ENCODE measurements at places on chromosomes 4 and X. TPM values are rescaled to one million over a fixed set of nuclear protein-coding genes. Genes with fewer than 3 reads are reported as not detected.
A peak's percentile ranks its signal among the peaks of the same experiment; 100 is the strongest.

ARSJ gene
- total RNA-seq = 10.7 TPM

GSX2 gene
- not detected for total RNA-seq

PCDH7 gene
- total RNA-seq = 30.9 TPM

- no peak for DNase-seq
- no peaks in the 10 kb centered on the region for H3K4me1 ChIP-seq
- no peak overlapping the region for H3K27ac ChIP-seq
- no peaks in the 10 kb centered on the region for H3K36me3 ChIP-seq
- no peaks in the 10 kb centered on the region for H3K27me3 ChIP-seq
- no peak overlapping the region for H3K4me3 ChIP-seq
These were observed 103.2 kb downstream of the GC start for GRCh38 chr4:71680706-71681105.

TMEM144 gene
- total RNA-seq = 14.7 TPM

- H3K4me3 ChIP-seq = no peak overlapping the region
- no peak for DNase-seq
- H3K27me3 ChIP-seq = no peaks in the 10 kb centered on the region
- H3K36me3 ChIP-seq = no peaks in the 10 kb centered on the region
- no peaks in the 10 kb centered on the region for H3K4me1 ChIP-seq
These were observed 123.4 kb downstream of the ASB9 start for GRCh38 chrX:15146515-15146914.

DNA sequence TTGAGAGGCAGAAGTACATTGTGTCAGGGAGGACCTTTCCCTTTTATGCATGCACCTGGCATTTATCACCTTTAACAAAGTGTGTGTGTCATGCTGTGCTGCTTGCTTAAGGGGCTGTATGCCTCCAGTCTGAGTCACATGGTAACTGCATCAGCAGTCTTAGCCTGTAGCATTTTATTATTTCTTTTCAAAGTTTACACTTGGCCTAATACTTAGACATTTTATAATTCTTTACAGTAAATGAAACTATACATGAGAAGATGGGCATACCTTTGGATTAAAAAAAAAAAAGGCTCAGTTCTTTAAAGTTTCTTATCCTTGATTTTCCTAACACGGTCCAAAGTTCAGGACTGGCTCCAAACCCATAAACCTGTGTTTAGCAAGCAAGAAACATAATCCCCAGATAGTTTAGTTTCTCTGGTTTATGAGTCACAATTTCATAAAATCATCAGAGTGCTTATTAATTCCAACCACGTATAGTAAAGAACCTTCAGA is 14.6 kb downstream of the NPNT start:
- H3K4me3 ChIP-seq = no peak overlapping the region
- H3K4me1 ChIP-seq = no peaks in the 10 kb centered on the region
- no peaks in the 10 kb centered on the region for H3K36me3 ChIP-seq
- no peak for DNase-seq

- no peaks in the 10 kb centered on the region for H3K36me3 ChIP-seq
- H3K4me1 ChIP-seq = no peaks in the 10 kb centered on the region
- peak overlapping the region; percentile 44 for H3K4me3 ChIP-seq
- no peaks in the 10 kb centered on the region for H3K27me3 ChIP-seq
- no peak overlapping the region for H3K27ac ChIP-seq
These were observed 194.0 kb downstream of the GASK1B start for GRCh38 chr4:157978680-157979361.

CXCL3 gene
- total RNA-seq = 5.6 TPM

GABRG1 gene
- not detected for total RNA-seq

GRCh38 chr4:181959121-181959520 is 284.1 kb upstream of the TENM3 start:
- DNase-seq = no peak
- no peak overlapping the region for H3K27ac ChIP-seq
- no peaks in the 10 kb centered on the region for H3K4me1 ChIP-seq
- H3K36me3 ChIP-seq = no peaks in the 10 kb centered on the region
- H3K27me3 ChIP-seq = no peaks in the 10 kb centered on the region

- no peaks in the 10 kb centered on the region for H3K27me3 ChIP-seq
- no peaks in the 10 kb centered on the region for H3K36me3 ChIP-seq
- no peak overlapping the region for H3K4me3 ChIP-seq
- DNase-seq = no peak
- H3K27ac ChIP-seq = no peak overlapping the region
- H3K4me1 ChIP-seq = no peaks in the 10 kb centered on the region
These were observed 340.8 kb downstream of the GRXCR1 start for GRCh38 chr4:43233321-43233720.

GRCh38 chrX:9912351-9913145 is 54.6 kb upstream of the CLDN34 start:
- no peak overlapping the region for H3K27ac ChIP-seq
- H3K4me3 ChIP-seq = peak overlapping the region; percentile 7
- no peaks in the 10 kb centered on the region for H3K4me1 ChIP-seq
- DNase-seq = no peak
- H3K36me3 ChIP-seq = no peaks in the 10 kb centered on the region

DNA sequence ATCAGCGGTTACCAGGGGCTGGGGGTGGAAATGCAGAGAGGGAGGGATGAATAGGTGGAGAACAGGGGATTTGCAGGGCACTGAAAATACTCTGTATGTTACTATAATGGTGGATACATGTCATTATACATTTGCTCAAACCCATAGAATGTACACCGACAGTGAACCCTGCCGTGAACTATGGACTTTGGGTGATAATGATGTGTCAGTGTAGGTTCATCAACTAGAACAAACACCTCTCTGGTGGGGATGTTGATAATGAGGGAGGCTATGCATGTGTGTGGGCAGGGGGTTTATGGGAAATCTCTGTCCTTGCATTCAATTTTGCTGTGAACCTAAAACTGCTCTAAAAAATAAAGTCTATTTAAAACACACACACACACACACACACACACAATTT is 11.5 kb downstream of the HPSE start:
- no peaks in the 10 kb centered on the region for H3K36me3 ChIP-seq
- H3K27me3 ChIP-seq = no peaks in the 10 kb centered on the region
- no peak overlapping the region for H3K27ac ChIP-seq
- no peak for DNase-seq
- H3K4me3 ChIP-seq = no peak overlapping the region
- no peaks in the 10 kb centered on the region for H3K4me1 ChIP-seq

RADX gene
- 3.8 TPM for total RNA-seq

DNA sequence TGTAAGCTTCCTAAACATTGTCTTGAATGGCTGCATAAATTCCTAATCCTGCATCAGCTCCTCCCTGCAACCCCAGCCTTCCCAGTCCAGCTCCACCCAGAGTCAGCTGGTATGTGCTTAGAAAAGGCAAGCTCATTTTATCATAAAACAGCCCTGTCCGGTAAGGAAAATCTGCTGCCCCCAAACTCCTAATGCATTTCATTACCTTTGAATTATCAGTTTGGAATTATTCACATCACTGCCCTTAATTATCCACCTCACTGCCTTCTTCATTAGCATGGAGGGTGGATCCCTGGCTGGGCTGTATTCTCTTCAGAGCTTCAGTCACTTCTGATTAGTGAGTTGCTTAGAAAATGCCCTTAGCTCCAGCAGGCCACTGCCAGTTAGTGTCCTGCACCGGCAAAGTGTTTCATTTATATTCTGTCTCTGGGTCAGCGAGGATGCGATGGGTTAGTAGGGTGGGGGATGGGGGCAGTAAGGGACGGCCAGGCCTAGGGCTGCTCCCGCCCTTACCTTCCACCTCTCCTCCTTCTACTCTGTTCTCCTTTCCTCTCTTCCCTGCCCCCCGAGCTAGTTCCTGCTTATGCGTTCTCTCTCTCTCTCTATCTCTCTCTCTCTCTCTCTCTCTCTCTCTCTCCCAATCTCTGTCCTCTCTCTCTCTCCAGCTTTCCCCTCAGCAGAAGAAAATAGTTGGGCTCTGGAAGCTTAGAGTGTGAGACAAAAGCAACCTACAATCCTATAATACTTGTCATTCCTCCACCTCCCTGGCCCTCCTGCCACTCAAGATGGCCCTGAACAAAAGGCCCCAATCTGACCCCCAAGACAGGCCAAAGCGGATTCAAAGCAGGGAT is 174.8 kb upstream of the KLF3 start:
- H3K27me3 ChIP-seq = no peaks in the 10 kb centered on the region
- no peak for DNase-seq
- H3K4me1 ChIP-seq = no peaks in the 10 kb centered on the region
- no peaks in the 10 kb centered on the region for H3K36me3 ChIP-seq
- H3K27ac ChIP-seq = peak overlapping the region; percentile 60
- no peak overlapping the region for H3K4me3 ChIP-seq

GRCh38 chr4:29560452-29560851 is 1159.7 kb upstream of the PCDH7 start:
- H3K4me1 ChIP-seq = no peaks in the 10 kb centered on the region

GRCh38 chrX:40380655-40381488 is 199.9 kb upstream of the ATP6AP2 start:
- H3K27me3 ChIP-seq = no peaks in the 10 kb centered on the region
- no peak overlapping the region for H3K4me3 ChIP-seq
- no peak for DNase-seq
- H3K27ac ChIP-seq = no peak overlapping the region
- no peaks in the 10 kb centered on the region for H3K36me3 ChIP-seq

- no peak overlapping the region for H3K4me3 ChIP-seq
- no peaks in the 10 kb centered on the region for H3K36me3 ChIP-seq
- DNase-seq = no peak
- no peaks in the 10 kb centered on the region for H3K27me3 ChIP-seq
- H3K27ac ChIP-seq = no peak overlapping the region
- H3K4me1 ChIP-seq = no peaks in the 10 kb centered on the region
These were observed 246.2 kb upstream of the PITX2 start for GRCh38 chr4:110869114-110869513.

GRCh38 chrX:22043872-22044271 is 11.7 kb downstream of the PHEX start:
- no peak overlapping the region for H3K4me3 ChIP-seq
- peaks cover 16% of the 10 kb centered on the region for H3K27me3 ChIP-seq
- H3K36me3 ChIP-seq = no peaks in the 10 kb centered on the region

TIMM8A gene
- 3.5 TPM for total RNA-seq

EOLA1 gene
- total RNA-seq = 20.1 TPM

DNA sequence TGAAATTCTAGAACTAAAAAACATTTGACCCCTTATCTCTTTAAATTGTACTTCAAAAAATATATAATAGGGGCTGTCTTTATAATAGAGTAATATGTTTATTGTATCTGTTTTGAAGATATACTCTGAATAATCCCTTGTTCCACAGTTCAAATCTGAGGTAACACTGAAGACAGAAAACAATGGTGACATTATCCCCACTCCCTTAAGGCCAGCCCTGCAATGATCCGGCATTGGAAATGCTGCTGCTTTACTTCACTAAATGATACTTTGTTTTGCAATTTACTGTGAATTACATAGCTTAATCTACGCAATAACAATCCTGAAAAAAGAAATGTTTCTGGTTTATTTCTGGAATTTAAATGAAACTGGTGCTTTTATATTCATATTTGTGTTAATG is 34.4 kb upstream of the ZFP42 start:
- H3K27ac ChIP-seq = no peak overlapping the region
- H3K27me3 ChIP-seq = no peaks in the 10 kb centered on the region
- H3K36me3 ChIP-seq = no peaks in the 10 kb centered on the region
- H3K4me1 ChIP-seq = no peaks in the 10 kb centered on the region
- no peak for DNase-seq
- no peak overlapping the region for H3K4me3 ChIP-seq

MAGEA1 gene
- total RNA-seq = not detected

DNA sequence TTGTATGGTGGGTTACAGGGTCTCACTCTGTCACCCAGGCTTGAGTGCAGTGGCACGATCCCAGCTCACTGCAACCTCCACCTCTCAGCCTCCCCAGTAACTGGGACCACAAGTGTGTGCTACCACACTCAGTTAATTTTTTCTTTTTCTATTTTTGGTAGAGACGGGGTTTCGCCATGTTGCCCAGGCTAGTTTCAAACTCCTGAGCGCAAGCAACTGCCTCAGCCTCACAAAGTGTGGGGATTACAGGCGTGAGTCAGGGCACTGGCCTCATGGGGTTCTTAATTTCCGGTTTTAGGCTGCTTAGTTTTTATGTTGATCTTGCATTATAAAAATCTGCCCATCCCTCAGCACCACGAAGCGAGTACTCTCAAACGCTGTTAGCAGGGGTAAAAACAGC is 6.7 kb downstream of the BCAP31 start:
- no peak for DNase-seq
- H3K36me3 ChIP-seq = no peaks in the 10 kb centered on the region
- no peak overlapping the region for H3K27ac ChIP-seq
- H3K27me3 ChIP-seq = no peaks in the 10 kb centered on the region
- no peak overlapping the region for H3K4me3 ChIP-seq

GRCh38 chrX:122363112-122363795 is 820.8 kb upstream of the GRIA3 start:
- H3K36me3 ChIP-seq = no peaks in the 10 kb centered on the region
- H3K4me3 ChIP-seq = no peak overlapping the region
- no peaks in the 10 kb centered on the region for H3K27me3 ChIP-seq
- no peak for DNase-seq
- H3K27ac ChIP-seq = no peak overlapping the region
- no peaks in the 10 kb centered on the region for H3K4me1 ChIP-seq

- no peaks in the 10 kb centered on the region for H3K4me1 ChIP-seq
- no peak overlapping the region for H3K27ac ChIP-seq
- no peak for DNase-seq
- H3K36me3 ChIP-seq = no peaks in the 10 kb centered on the region
- no peak overlapping the region for H3K4me3 ChIP-seq
These were observed 327.4 kb downstream of the RPA4 start for GRCh38 chrX:97211070-97211469.

DNA sequence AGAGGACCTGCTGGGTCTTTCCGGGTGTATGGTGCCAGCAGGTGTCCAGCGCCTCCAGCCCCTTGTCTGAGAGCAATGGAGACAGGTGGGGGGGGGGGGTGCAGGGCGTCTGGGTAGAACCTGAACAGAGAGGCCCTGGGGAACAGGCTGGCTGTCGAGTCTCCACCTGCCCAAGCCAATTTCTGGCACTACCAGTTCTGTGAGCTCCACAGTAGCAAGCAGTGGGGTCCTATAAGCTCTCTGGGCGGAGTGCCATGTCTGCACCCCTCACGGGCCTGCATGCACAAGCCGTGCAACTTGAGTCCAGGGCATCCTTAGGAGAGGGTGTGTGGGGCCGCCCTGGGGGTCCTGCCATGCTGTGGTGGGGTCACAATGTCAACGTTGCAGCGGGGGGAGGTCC is 10.1 kb upstream of the FGFR3 start:
- H3K27me3 ChIP-seq = no peaks in the 10 kb centered on the region
- DNase-seq = no peak
- no peaks in the 10 kb centered on the region for H3K4me1 ChIP-seq
- H3K4me3 ChIP-seq = no peak overlapping the region
- no peak overlapping the region for H3K27ac ChIP-seq

DNA sequence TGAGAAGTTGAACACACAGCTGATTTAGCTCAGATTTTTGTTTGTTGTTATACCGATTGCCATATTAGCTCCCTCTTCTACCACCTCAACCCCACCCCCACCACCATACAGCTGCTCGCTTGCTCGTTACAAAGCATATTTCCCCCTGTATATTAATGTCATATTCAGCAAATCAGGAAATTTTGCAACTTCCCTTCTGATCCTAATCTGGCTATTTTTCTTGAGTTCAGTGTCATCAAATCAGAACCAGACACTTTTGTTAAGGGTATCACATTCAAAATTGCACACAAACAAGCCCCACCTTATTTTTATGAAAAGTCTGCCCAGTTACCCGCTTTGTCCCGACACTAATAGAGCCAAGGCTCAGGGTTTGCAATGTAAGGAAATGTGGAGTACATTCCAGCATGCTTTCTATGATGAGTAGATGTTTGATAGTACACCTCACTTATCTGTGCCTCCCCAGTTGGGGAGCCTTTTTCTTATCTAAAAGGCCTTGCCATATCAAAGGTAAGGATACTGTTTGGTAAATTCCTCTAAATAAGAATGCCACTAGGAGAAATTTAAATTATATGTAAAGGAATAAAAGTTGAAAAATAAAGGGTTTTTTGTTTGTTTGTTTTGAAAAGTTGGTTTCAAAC is 212.2 kb downstream of the CBR4 start:
- no peak overlapping the region for H3K27ac ChIP-seq
- H3K27me3 ChIP-seq = no peaks in the 10 kb centered on the region
- DNase-seq = no peak
- H3K4me3 ChIP-seq = no peak overlapping the region

LRP2BP gene
- total RNA-seq = 1.6 TPM
